ENCODE measurements at places on chromosomes 6 and 20. TPM values are rescaled to one million over a fixed set of nuclear protein-coding genes. Genes with fewer than 3 reads are reported as not detected.

SNPH gene
- 16.2 TPM for total RNA-seq

IYD gene
- total RNA-seq, result 664 TPM

TBXT gene
- total RNA-seq, result not detected

DNA sequence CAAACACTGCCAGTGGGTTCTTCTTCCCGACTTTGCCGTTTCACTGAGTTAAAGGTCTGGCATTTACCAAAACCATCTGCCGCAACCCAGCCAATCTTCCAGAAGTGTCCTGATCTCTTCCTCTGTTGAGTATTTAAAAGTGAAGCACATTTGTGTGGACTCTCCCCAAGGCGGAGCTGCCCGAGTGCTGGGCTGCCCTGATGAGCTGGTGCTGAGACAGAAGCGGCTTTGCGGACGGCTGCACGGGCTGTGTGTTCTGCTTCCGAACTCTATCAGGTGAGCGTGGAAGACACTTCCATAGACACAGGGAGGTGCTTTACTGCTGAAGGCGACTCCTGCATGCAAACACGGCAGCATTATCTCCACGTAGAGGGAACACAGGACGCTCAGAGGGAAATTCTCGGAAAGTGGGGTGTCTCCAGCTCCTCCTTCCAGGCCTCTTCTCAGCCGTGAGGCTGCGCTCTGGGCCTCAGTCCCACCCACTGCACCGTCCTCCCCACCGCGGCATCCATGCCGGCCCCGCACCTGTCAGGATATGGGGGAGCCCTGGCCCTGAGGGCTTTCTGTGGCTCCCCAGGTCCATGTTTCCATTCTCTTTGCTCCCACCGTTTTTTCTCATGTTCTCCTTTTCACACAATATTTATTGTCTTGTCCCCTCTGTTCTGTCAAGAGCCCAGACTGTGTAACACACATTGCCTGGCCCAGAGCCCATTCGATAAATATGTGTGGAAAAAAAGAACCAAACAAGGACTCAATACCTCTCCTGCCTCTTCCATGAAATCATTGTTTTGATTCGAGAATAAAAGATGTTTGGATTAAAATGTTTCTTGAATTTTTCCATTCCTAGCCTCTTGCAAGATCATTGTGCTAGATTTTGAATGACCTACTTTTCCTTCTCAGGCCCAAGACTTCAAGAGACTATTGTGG lies 205.1 kb downstream of the DLL1 start:
- no peak for DNase-seq

DNA sequence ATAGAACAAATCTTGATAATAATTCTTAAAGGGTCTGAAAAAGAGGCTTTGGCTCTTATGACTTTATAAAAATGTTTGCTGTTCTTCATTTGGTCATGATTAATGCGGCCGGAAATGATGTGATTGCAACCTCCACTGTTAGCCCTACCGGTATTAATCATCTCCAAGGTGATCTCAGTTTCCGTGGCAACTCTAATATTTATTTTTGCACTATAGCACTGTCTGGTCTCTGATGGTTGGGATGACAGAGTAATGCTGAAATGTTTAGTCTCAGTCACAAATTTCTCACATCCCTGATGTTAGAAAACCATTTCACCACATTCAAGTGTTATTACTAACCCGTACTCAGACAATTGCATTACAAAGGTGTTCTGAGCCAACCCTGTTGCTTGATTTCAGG lies 87.4 kb downstream of the TMEM200A start:
- no peak for DNase-seq

GRCh38 chr6:35141007-35141655 lies at the start of gene TCP11:
Gene TCP11 (minus strand): TSS chr6:35141339. CDS start chr6:35140870, 469 bp downstream.
- DNase-seq, result peak; percentile 34

DNA sequence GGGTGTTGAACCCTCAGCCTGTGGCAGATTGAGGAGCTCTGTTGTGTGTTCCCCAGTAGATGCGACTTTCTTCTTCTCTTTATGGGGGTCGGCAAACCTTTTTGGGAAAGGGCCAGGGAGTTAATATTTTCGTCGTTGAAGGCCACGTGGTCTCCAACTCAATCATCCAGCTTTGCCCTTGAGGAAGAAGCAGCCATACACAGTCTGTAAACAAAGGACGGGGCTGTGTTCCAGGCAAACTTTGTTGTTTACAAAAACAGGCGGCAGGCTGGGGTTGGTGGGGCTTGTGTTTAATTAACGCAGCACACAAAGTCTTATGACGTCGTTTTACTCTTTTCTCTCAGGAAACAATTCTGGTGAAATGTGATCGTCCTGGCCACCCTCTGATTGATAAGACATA lies 20.2 kb downstream of the KIF25 start:
- DNase-seq, result no peak

- DNase-seq, result no peak
These were observed 34.8 kb upstream of the PLCB1 start for GRCh38 chr20:8097307-8097706.

DNA sequence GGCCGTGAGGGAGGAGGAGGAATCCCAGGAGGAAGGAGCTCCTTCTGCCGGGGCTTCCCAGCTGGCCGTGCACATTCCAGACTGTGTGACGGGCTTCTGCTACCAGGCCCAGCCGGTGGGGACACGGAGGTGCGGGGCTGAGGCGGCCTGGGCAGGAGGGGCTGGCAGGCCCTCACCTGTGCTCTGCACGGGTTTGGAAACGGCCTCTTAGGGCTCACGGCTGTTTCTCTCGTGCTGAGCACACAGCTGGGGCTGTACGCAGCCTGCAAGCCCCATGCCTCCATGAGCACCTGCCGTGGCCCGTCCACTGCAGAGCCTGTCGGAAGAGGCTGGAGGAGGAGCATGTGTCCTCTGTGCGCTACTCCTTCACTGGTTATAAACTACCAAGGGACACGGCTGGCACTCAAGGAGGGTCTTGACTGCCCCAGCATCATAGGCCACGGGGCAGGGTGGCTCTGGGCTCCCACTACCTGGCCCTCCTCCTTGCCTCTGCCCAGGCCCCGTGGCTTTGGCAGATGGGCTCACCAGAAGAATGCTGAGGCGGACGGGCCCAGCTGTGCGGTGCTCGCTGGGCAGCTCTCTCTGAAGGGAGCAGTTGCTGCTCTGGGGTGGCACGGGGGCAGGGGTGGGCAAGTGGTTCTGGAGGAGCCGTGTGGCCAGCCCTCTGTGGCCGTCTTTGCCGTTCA lies 15.8 kb downstream of the NPEPL1 start:
- DNase-seq, result no peak

GRCh38 chr6:170134031-170134470 lies 156.8 kb downstream of the DLL1 start:
- no peak for DNase-seq

- DNase-seq, result no peak
These were observed 15.7 kb downstream of the RTN4IP1 start for GRCh38 chr6:106613590-106613989.

DNA sequence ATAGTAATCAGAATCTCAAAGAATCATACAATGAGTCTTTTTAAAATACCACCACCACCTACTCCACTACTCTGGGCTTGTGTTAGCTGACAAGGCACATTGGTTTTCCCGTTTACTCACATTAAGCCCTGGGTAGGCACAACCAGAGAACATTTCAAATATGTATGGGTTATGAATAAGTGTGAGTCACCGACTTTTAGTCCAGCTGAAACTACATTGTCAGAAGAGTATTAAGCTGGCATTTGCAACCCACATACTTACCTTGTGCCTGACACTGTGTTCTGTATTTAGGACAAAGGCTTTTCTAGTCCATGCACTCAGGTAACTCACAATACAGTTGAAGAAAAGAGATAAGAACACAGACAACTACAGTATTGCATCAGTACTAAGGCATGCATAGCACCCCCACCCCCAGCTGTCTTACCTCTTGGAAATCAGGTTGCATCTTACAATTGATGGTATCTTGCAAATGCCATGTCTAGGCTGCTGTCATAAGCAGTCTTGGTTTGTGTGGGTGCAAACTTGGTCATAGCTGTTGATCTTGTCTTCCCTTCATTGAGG lies 40.3 kb upstream of the AHI1 start:
- DNase-seq, result no peak

DNA sequence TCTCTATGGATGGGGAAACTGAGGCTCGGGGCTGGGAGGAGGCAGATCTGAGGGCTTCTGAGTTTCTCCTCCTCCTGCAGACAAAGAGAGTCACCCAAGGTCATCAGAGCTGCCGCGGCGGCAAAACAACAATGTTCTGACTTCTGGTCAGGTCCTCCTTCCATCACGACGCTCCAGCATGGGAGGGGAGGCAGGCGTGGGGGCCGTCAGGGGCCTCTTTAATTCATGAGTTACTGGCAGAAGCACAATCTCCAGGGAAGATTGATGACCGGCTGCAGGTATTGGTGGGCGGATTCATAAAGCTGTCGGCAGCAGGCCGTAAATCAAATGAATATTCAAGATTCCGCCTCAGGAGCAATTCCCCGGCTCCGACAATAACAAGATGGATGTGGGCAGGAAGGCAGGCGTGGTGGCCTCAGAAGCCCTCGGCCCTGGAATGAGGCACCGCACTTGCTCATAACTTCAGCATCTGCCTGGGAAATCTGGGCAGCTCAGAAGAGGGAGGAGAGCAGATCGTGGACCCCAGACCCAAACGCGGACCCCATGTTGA lies 19.1 kb downstream of the PCK1 start:
- DNase-seq, result no peak

GRCh38 chr6:96649926-96650325 lies 87.0 kb downstream of the FHL5 start:
- no peak for DNase-seq

DNA sequence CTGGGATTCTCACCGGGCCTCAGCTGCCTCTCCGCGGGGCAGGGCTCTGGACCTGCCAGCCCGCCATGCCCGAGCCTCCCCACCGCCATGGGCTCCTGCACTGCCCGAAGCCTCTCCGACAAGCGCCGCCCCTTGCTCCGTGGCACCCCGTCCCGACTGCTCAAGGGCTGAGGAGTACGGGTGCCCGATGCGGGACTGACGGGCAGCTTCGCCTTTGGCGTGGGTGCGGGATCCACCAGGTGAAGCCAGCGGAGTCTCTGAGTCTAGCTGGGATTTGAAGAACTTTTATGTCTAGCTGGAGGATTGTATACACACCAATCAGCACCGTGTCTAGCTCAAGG lies 5.3 kb upstream of the RANBP9 start:
- no peak for DNase-seq

GRCh38 chr6:21611485-21611884 lies 17.9 kb downstream of the SOX4 start:
- DNase-seq, result no peak

GRCh38 chr6:25623879-25624278 lies 28.1 kb upstream of the SCGN start:
- DNase-seq, result no peak

DNA sequence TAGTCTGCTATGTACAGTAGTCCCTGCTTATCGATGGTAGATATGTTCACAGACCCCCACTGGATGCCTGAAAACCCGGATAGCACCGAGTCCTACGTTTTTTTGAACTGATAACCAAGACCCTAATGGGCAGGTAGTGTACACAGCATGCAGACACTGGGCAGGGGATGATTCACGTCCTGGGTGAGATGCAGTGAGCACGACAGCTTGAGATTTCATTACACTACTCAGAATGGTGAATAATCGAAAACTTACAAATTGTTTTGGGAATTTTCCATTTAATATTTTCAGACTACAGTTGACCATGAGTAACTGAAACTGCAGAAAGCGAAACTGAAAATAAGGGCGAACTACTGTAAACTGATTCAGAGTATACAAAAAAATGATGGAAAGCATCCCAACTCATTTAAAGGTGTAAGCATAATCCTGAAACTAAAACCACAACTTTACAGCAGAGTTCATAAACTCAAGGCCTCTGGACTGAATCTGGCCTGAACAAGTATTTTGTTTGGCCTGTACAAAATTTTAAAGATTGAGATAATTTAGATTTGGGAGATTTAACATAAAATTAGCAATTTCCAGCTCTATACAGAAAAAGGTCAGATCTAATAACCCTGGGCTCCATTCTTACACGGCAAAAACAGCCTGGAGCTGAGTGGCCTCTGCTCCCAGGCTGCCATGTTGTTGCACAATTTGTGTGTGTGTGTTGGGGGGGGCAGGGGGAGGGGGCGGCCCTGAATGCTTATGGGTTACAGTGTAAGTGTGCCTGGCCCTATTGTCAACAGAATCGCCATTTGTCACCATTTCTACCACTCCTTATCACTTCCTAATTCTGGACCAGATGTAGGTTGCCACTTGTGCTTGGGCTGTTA lies 34.9 kb downstream of the RNF24 start:
- DNase-seq, result no peak

DNA sequence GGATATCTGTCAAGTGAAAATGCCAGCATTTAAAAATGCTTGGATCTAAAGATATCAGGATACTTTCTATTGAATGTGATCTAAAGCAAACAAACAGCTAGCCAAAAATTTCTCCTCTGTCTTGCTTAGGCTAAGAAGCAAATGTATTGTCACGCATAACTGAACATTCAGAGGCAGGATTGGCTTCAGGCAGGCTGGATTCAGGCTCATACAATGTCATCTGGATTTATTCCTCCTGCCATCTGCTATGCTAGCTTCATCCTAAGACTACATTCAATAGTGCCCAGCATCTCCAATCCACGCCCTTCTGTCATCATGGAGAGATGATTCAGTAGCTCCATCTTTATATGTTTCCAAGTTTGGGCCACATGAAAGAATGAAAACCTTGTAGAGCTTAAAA lies 27.1 kb downstream of the PFDN4 start:
- DNase-seq, result no peak

DNA sequence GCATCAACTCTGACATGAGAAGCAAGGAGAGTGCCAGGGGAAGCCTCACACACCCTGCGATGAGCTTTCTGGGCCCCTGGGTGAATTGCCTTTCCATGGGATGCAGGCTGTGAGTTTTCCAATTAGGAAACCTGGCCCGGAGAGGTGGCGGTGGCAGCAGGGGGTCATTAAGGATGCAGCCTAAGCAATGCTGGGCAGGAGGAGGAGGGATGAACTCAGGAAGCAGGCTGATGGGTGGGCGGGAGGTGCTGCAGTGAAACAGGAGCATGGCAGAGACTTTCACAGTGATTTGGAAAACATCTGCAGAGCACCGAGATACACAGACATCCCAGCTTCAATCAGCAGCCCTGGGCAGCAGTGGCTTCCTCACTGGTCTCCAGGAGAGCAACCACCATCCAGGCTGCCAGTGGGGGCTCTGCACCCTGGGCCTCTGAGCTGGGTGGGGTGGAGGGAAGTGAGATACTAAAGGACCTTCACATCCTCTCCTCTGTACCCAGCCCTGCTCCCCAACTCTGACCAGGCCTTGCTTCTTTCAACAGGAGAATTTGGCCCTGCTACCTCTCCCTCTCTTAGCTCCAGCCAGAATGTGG lies 44.9 kb downstream of the LRFN2 start:
- no peak for DNase-seq

DNA sequence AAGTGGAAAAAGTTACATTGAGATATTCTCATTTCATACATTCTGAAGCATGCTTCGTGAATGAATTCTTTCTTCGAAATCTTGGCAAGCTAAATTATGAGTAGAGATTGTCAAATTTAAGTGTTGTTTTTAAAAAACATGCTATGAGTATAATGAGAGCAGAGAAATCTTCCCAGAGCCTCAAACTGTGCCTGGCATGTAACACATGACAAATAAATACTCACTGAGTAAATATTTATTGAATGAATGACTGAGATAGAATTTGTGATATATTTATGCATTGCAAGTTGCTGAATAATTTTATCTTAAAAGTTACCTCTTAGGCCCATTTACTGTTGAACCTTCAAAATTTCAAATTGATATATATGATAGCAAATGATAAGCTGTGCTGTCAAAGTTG lies 24.7 kb upstream of the CD2AP start:
- DNase-seq, result no peak

- peak; percentile 51 for DNase-seq
These were observed 23.9 kb downstream of the MAP7 start for GRCh38 chr6:136526196-136526930.

GRCh38 chr6:7636151-7636550 lies 46.2 kb downstream of the SNRNP48 start:
- no peak for DNase-seq

GRCh38 chr20:23190557-23190956 lies 104.4 kb upstream of the CD93 start:
- no peak for DNase-seq

All from thyroid gland (tissue), 4 donors.